ENCODE measurements at places on chromosomes 7 and 10.

- no peak for DNase-seq
Observed at GRCh38 chr10:112517451-112517862, 70.4 kb downstream of the VTI1A start.

GRCh38 chr7:14195871-14196270 is 206.4 kb upstream of the ETV1 start:
- no peak for DNase-seq

GRCh38 chr10:57119684-57120083 is 758.6 kb upstream of the ZWINT start:
- no peak for DNase-seq

DNA sequence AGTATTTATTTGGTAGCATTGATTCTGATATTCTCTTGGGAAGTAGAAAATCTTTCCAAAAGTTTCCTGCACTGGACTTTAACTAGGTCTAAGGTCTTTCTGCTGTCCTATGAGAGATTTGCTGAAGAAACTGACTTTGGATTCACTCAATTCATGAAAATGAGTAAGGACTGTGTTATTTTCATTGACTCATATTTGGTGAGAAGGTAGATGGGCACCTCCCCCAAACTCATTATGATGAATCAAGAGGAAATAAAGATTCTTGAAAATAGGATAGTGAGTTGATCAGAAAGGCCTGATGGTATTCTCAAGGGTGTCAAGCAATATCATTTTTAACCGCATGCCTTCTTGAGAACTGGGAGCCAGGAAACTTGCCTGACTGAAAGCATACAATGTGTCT is 110.3 kb downstream of the RNF133 start:
- DNase-seq = no peak

DNA sequence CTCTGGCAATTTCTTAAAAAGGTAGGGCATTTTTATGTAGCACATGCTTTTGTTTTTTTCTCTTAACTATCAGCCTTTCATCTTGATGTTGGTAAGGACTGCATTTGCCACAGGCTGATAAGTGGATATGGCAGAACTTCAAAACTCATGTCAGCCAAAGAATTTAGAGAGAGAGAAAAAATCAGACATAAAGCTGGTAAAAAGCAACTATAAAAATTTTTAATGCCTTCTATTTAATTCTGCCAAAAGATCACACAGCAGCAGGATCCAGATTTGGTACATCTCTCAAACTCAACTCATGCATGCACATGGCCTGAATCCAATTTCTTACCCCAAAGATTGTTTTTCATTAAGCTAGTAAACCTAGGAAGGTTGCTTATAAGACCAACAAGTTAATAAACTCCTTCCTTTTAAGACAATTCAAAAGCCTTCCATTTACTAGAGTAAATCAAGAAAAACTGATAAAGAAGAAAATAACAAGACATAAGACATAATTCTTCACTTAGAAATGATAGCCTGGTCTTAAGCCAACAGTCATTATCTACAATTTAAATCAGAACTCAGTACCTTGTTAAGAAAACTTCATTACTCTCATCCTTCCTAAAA is 69.3 kb downstream of the GLI3 start:
- no peak for DNase-seq

DNA sequence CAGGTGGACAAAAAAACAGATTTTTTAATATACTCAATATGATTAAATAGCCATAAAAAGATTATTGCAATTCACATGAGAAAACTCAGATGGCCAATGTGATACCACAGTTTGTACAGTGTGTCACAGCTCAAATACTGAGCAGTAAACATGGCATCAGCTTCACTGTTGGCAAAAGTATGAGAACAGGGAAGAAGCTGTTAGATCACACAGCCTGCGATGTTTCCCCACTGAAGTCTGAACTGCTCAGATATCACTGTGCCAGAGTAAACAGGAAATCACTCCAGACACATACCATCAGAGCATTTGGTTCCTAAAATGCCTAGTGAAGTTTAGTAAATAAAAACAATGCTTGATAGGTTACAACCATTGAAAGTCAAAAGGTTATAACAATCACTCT is 347.8 kb downstream of the ETV1 start:
- no peak for DNase-seq

GRCh38 chr7:93048136-93048930 is 69.4 kb downstream of the SAMD9 start:
- DNase-seq = no peak

GRCh38 chr10:68938117-68938516 is 17.9 kb upstream of the DDX21 start:
- no peak for DNase-seq

- DNase-seq = no peak
Observed at GRCh38 chr7:49702099-49702498, 71.3 kb upstream of the VWC2 start.

DNA sequence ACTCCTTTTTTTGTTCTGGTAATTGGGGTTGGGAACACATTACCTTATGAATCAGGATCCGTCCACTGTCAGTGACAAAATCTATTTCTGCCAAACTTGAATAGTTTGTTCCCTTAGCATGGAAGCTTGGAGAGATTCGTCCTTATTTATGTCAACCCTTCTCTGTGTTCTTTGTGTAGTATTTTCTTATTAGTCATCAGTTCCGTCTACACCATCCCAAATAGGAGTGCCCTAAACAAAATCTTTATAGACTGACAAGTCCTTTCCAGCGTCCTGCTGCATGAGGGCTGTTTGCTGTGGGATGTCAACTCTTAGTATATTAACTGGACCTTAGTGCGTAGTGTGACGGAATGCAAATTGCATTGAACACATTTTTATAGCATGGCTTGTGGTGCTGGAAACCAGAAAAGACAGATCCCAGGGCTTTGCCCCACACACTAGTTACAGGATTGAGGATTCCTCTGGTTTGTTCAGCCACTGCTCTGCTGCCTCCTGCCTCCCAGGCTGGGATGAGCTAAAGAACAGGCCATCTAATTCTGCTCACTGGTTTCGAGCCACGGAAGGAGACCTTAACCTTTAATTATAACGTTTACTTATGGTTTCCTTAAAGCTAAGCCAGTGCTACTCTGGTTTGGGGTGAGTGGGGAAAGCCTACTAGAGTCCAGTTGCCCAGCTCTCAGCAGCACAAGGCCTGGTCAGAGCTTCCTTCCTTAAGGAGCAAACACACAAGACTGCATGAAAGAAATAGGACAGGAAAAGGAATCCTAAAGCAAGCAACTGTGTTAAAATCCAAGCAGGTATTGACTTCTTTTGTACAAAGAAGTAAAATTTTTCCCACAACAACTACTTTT is 194.4 kb downstream of the CCSER2 start:
- DNase-seq = no peak

DNA sequence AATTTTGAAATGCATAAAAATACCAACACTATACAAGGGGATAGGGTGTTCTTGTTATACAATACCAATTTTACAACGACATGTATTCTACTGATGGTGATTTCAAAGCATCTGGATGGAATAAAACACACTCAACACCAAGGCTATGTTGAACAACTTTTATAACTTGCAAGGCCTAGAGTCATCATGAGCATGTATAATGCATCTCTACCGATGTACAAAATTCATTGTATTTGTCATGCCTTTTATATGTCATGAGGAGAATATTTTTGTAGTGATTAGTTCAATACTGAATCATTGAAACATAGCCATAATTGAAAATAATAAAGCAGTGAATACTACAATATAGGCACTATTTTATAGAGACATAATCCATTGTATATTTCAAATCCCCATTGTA is 160.2 kb downstream of the ETV1 start:
- no peak for DNase-seq

GRCh38 chr10:43026039-43026973 is 50.6 kb upstream of the RET start:
- no peak for DNase-seq

DNA sequence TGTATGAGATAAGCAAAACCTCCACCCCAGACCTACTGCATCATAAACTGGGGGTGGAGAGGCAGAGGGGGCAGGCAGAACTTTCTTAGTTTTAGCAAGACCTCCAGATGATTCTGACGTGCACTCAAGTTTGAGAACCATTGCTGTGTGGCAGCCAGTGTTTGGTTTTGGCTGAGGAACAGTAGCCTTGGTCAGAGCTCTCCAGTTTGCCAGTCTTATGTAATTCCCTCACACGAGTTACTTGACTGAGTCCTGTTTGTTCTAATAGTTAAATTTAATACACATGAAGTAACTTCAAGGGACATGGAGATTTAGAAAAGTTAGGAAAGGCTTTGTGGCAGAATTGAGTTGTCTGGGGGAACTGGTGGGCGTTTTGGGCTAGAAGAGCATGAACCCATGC is 38.5 kb downstream of the GARS1 start:
- DNase-seq = no peak

DNA sequence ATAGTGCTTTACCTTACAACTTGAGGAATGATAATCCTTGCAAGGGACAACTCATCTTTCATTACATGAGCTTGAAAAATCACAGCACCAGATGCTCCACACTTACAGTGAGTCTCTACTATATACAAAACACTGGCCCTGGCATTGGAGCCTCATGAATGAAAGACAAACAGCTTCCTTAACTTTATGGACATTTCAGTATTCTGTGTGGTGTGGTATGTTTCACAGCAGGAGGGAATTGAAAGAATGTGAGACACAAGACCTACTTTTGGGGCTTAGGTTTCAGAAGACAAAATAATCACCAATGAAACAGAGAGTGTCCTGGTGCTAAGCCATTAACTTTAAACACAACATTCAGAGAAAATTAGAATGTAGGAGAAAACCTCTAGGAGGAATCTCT is 1249.6 kb downstream of the XPNPEP1 start:
- no peak for DNase-seq

DNA sequence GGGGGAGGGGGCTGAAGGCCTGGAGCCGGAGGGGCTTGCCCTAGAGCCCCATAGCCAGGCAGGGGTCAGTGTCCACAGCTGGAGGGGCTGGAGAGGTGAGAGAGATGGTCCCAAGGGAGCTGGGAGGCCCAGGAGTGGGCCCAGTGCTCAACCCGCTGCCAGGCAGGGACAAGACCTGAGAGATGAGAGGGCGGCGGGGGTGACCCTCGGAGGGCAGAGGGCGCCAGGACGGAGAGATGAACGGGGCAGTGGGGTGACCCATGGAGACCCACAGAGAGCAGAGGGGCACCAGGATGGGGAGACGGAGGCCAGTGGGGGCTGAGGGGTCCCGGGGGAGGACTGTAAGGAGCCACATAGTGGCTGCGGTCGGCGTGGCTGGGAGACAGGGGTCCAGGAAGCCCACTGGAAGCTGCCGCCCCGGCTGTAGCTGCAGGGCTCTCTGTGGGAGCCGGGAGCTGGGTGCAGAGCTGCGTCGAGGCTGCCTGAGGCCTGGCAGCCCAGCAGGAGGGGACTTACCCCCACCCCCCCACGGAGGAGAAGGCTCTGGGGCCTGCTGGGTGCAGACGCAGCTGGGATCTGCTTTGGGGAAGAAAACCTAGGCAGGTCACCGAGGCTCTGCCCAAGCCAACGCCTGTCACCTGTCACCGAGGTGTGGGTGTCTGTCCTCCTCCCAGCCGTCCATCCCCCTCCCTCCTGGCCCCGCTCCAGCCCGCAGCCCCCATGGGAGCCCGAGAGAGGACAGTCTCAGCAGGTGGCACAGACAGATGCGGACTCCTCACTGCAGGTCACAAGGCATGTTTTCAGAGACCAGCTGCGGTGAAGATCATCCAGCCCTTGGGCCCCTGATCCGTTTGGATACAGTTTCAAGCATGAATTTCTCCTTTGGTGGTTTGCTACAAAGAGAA is 25.1 kb downstream of the PWWP2B start:
- DNase-seq = no peak

DNA sequence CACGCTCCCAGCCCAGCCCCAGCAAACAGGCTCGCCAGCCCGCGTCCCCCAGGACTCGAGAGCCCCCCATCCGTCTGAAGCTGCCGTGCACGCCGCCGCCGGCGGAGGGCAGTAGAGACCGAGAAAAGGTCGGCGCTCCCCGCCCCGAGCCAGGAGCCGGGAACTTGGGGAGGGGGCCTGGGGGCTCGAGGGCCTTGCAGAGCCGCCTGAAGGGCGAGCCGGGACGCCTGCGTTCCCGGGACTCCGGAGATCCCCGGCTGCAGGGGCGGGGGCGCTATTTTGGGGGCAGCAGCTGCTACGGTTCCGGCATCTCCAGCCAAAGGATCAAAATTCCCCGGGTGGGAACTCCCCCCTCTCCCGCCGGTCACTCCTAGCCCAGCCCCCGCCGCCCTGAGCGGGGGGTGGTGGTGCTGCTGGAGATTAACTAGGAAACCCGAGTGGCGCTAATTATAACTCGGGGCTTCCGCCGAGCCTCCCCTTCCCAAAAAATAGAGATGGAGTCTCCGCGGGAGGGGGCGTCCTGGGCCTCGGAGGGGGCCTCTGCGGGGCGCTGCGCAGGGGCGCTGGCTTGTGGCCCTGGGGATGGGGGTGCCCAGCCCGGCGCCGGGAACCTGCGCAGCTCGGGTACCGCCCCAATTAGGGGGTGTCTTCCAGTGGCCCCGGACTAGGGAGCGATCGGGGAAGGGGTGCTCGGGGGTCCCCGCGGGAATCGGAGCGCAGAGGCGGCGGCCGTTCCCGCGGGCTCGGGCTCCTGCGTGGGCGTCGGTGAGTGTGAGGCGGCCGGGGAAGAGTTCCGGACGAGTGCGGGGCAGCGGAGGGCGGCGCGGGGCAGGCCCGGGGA is 608 bp downstream of the ACHE start:
- DNase-seq = no peak

DNA sequence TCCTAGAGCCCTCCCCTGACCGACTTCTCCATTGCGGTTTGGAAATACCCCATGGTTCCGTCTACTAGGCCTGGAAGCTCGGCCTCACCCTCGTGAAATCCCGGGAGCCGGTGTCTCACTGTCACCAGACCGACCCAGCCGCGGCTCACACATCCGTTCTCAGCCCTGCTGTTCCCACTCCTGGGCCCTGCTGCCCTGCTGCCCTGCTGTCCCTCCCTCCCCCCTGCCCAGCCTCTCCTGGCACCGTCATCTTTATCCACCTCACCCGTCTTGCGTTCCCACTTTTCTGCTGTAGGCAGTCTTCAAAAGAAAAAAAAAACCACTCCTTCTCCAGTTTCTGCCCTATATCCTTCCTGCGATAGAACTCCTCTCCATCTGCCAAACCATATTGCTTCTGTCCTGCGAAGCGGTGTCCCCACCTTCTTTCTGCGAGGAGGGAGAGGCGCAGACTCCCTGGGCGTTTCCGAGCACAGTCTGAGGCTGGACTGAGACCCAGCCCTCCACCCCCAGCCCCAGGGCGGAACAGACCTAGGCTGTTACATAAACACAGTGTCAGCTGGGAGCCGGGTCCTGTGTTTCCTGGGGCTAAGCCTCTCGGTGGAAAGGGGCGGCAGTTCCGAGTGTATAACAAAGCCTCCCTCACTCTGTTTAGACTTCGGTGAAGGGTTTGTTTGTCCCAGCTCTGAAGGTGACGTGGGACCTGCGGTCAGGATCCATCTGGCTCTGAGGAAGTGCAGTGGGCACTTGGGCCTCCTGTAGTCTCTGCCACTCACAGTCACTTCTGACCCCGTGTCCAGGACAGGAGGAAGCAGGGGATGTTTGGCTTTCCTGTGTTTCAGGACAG is 2.8 kb downstream of the AGAP3 start:
- DNase-seq = no peak

DNA sequence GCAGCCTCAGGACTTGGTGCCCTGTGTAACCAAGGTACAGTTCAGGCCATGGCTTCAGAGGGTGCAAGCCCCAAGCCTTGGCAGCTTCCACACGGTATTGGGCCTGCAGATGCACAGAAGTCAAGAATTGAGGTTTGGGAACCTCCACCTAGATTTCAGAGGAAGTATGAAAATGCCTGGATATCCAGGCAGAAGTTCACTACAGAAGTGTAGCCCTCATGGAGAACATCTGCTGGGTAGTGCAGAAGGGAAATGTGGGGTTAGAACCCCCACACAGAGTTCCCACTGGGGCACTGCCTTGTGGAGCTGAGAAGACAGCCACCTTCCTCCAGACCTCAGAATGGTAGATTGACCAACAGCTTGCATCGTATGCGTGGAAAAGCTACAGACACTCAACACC is 3.4 kb upstream of the SEM1 start:
- DNase-seq = no peak

GRCh38 chr10:49303711-49304110 is 4.7 kb downstream of the C10orf71 start:
- DNase-seq = no peak

All from AG04449 (cell line).